ENCODE measurements at places on chromosomes 1 and 21. TPM values are rescaled to one million over a fixed set of nuclear protein-coding genes. Genes with fewer than 3 reads are reported as not detected.
A peak's percentile ranks its signal among the peaks of the same experiment; 100 is the strongest.

The ADORA1 gene
- 1.3 TPM for total RNA-seq

The VASH2 gene
- 76.1 TPM for total RNA-seq

The CDK18 gene
- 38.5 TPM for total RNA-seq

DNA sequence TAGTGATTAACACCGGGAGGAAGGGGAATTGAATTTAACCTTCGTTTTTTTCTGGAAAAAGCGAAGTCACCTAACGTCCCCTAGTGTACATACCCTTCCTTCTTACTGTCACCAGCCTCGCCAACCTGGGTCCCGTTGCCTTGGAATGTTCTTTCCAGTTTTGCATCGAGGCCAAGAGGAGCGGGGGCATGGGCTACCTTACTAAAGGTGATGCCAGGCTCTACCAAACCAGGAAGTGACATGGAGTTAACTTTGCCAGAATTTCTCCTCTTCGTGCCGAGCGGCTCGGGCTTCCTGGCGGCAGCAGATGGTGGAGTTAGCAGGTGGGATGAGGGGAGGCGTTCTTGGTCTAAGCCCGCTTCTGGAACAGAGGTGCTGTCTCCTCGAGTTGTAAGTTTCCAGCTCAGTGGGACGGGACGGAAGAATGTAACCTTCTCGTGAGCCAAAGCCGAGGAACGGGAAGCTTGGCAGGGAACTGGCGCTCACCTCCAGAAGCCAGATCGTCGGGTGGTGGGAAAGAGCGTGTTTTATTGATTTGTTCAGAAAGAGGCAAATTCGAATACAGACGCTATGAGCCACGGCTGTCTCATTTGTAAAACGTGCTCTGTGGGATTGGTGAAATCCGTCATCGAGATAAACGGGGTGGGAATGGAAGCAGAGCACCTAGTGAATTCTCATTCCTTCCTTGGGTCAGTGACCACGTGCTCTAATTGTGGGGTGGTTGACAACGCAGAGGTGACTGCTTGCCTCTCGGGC, 486 bp downstream of the NIPAL3 start:
- H3K27ac ChIP-seq: no peak overlapping the region
- peak overlapping the region; percentile 93 for H3K4me3 ChIP-seq
- H3K27me3 ChIP-seq: no peaks in the 10 kb centered on the region
- H3K4me1 ChIP-seq: no peaks in the 10 kb centered on the region
- no peak for DNase-seq

DNA sequence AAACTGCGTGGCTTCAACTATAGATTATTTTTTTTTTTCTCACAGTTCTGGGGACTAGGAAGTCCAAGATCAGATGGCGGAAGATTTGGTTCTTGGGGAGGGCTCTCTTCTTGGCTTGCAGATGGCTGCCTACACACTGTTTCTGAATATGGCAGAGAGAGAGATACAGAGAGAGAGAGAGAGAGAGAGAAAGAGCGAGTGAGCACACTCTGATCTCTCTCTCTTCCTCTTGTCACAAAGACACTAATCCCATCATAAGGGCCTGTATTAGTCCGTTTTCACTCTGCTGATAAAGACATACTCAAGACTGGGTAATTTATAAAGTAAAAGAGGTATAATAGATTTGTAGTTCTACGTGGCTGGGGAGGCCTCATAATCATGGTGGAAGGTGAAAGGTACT, 79.5 kb downstream of the IGSF21 start:
- H3K36me3 ChIP-seq: no peaks in the 10 kb centered on the region
- no peak for DNase-seq
- H3K27ac ChIP-seq: no peak overlapping the region
- H3K4me1 ChIP-seq: 0 out of 2 replicates have a peak, but pooled peaks cover 4% of the 10 kb centered on the region
- H3K4me3 ChIP-seq: no peak overlapping the region
- no peaks in the 10 kb centered on the region for H3K27me3 ChIP-seq

GRCh38 chr1:41322835-41323234, 38.4 kb upstream of the FOXO6 start:
- no peaks in the 10 kb centered on the region for H3K36me3 ChIP-seq
- H3K4me1 ChIP-seq: peaks cover 2% of the 10 kb centered on the region

- H3K27ac ChIP-seq: no peak overlapping the region
- no peak for DNase-seq
- H3K4me3 ChIP-seq: no peak overlapping the region
- H3K4me1 ChIP-seq: no peaks in the 10 kb centered on the region
These were observed 127.2 kb upstream of the FGGY start for GRCh38 chr1:59169703-59170102.

DNA sequence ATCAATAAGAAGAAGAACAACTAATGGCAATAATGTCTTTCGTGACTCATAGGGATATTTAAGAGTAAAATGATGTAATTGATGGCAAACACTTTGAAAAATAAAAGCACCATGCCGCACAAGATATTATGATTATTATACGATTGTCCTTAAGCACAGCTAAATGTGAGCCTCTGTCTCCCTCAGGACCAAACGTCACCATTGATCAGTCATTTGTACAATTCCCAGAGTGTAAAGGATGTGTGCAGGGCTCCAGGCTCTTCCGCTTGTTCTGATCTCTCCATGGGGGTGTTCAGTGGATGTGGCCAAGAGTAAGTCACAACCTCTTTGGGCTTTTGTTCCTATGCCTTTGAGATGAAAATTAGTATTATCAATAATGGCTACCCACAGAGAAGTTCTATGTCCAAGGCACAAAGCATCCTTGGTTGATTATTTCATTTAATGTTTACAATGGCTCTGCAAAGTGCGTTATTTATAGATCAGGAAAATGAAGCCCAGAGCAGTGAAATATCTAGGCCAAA, 17.7 kb upstream of the C1orf87 start:
- no peak overlapping the region for H3K4me3 ChIP-seq
- no peaks in the 10 kb centered on the region for H3K4me1 ChIP-seq
- no peaks in the 10 kb centered on the region for H3K27me3 ChIP-seq
- DNase-seq: no peak
- no peak overlapping the region for H3K27ac ChIP-seq

GRCh38 chr1:54846716-54847284, 40.2 kb downstream of the DHCR24 start:
- no peak overlapping the region for H3K4me3 ChIP-seq
- DNase-seq: peak; percentile 31
- no peaks in the 10 kb centered on the region for H3K4me1 ChIP-seq
- H3K27ac ChIP-seq: no peak overlapping the region
- H3K27me3 ChIP-seq: no peaks in the 10 kb centered on the region

DNA sequence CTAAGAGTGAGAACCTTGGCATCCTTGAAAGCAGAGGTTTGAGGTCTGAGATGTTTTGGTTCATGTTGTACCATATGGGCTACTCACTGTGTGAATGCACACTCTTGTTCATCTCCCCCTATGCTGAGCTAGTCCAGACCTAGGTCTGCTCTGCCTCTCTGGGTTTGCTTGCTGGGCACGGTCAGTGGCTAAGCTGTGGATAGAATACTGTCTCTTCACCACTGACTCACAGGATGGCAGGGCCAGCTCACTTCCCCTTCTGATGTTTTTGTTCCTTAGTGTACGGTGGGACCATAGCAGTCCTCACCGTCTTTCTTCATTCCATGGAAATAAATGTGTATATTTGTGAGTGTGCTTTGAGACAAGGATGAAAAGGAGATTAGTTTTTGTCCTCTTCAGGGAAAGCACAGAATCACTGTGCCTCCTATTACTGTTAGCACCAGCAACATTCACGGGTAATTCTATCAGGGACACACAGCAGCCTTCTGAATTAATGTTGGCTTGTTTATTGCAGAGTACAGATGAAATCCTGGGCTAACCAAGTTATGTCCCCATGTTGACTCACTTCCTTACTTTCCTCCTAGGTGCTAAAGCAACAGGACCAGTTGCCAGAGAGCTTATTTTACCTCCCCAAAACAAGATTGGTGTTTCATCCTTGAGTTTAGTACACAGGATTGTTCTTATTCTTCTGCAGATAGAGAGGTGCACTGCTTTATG, 56.9 kb upstream of the IVNS1ABP start:
- H3K27me3 ChIP-seq: no peaks in the 10 kb centered on the region
- H3K36me3 ChIP-seq: no peaks in the 10 kb centered on the region
- H3K27ac ChIP-seq: no peak overlapping the region
- H3K4me3 ChIP-seq: no peak overlapping the region
- DNase-seq: no peak

Measured in H9 (cell line).